ENCODE measurements at places on chromosomes 6 and 20. TPM values are rescaled to one million over a fixed set of nuclear protein-coding genes. Genes with fewer than 3 reads are reported as not detected.

DNA sequence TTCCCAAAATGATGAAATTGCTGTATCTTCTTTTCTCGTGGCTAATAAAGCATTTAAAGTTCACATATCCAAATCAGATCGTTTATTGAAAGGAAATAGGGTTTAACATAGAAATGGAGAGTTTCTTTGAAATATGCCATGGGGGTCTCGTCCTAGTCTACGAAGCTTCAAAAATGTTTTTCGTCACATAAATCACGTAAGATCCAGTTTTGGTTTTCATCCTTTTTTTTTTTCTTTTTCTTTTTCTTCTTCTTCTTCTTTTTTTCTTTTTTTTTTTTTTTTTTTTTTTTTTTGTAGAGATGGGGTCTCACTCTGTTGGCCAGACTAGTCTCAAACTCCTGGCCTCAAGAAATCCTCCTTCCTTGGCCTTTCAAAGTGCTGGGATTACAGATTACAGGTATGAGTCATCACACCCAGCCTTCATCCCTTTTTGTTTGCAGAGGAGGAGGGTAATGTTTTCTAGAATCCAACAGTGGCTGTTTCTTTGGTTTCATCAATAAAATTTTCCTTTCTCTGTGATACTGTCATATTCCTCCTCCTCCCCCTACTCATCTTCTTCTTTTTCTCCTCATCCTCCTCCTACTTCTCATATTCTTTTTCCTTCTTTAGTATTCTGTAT is 94.7 kb upstream of the LOC128125822 start:
- no peaks in the 10 kb centered on the region for H3K27me3 ChIP-seq
- no peak overlapping the region for H3K27ac ChIP-seq
- H3K36me3 ChIP-seq = no peaks in the 10 kb centered on the region
- H3K4me3 ChIP-seq = no peak overlapping the region
- DNase-seq = no peak

GRCh38 chr20:38221119-38221589 is 39.4 kb downstream of the KIAA1755 start:
- H3K36me3 ChIP-seq = no peaks in the 10 kb centered on the region
- peak; percentile 84 for DNase-seq
- H3K4me1 ChIP-seq = no peaks in the 10 kb centered on the region
- no peaks in the 10 kb centered on the region for H3K27me3 ChIP-seq
- no peak overlapping the region for H3K27ac ChIP-seq
- H3K4me3 ChIP-seq = no peak overlapping the region

Gene DEFB112
- not detected for polyA plus RNA-seq

DNA sequence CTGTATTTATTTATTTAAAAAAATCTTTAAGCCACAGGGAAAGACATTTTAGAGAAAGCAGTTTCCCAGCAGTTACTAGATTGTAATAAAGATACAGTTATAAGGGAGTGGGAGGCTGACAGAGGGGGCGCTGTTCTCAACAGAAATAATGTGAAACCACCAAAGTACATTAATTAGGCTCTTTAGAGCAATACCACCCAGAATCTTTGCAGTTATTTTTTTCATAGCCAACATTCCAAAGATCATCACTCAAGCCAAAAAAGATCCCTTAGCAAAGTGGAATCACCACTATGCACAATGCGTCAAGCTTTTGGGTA is 331.3 kb upstream of the DEFB112 start:
- DNase-seq = no peak
- H3K36me3 ChIP-seq = no peaks in the 10 kb centered on the region
- H3K4me3 ChIP-seq = no peak overlapping the region
- H3K4me1 ChIP-seq = no peaks in the 10 kb centered on the region

DNA sequence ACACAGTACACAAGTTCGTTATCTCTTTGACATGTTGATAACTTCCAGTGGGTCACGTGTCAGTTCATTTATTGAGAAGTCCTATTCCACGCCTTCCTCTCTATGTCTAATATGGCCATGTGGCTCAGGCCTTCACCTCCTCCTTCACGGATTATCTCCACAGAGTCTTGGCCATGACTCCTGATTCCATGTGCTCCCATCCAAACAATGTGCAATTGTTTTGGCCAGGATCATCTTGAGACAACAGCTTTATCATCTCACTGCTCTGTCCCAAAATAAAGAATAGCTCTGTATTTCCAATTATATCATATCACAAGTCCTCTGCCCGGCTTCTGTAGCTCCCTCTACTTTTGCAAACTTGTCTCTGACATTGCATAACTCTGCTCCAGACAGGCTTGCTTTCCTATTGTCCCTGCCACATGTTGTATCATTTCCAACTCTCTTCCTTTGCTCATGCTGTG is 11.1 kb upstream of the TXNDC5 start:
- H3K4me1 ChIP-seq = no peaks in the 10 kb centered on the region
- DNase-seq = no peak
- no peaks in the 10 kb centered on the region for H3K36me3 ChIP-seq
- H3K4me3 ChIP-seq = no peak overlapping the region

Gene OR2H2
- polyA plus RNA-seq = not detected

DNA sequence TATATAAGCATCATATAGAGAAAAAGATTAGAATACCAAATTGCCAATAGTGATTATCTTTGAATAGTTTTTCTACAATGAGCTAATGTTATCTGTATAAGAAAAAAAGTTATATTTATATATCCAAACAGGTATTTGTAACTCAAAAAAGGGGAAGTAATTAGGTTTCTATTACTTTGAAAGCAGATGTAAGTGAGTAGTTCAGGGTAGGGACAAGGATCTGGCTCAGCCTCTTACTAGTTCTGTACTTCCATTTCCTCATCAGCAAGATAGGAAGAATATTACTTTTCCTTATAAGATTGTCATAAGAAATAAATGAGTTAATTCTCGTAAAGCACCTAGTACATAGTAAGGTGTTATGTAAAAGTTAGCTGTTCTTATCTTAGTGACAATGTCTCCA is 32.2 kb downstream of the AHI1 start:
- no peaks in the 10 kb centered on the region for H3K36me3 ChIP-seq
- no peak overlapping the region for H3K4me3 ChIP-seq
- no peaks in the 10 kb centered on the region for H3K4me1 ChIP-seq
- DNase-seq = no peak
- H3K27ac ChIP-seq = no peak overlapping the region

Gene TINAG
- polyA plus RNA-seq = not detected

DNA sequence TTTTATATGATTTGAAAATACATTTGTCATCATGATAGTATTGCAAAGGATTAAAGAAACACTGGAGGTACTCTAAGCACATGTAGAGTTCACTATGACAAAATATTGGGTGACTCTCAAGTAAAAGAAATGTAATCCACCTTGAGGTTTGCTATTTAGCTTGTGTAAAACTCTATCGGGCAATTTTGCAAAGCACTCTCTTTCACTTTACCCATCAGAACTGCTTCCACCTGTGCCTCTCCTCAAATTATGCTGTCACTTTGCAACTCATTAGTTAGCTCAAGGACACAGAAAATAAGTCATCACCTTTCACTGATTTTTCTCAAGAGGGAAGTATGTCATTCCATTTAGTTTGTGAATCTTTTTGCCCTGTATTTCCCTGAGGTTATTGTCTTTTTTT is 14.0 kb downstream of the TRDN start:
- H3K27me3 ChIP-seq = no peaks in the 10 kb centered on the region
- no peaks in the 10 kb centered on the region for H3K36me3 ChIP-seq
- no peaks in the 10 kb centered on the region for H3K4me1 ChIP-seq
- DNase-seq = no peak

DNA sequence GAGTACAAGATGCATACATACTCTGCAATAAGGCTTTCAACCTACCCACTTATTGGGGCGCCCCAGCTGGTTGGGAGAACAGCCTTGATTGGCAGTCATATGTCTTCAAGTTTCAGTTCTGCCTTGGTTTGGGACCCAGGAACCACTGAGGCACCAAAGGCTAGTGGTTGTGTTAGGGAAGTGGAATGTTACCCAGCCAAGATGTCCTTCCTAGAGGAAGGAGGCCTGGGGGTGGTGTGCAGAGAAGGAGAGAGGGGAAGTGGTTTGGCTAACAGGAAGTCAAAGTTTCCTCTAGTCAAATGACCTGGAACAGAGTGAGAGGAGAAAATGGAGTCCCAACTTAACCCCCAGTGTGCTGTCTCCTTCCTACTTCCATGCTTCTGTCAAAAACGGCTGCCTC is 59.4 kb downstream of the CD164 start:
- no peaks in the 10 kb centered on the region for H3K36me3 ChIP-seq
- DNase-seq = peak; percentile 26

Gene PTP4A1
- 134 TPM for polyA plus RNA-seq

DNA sequence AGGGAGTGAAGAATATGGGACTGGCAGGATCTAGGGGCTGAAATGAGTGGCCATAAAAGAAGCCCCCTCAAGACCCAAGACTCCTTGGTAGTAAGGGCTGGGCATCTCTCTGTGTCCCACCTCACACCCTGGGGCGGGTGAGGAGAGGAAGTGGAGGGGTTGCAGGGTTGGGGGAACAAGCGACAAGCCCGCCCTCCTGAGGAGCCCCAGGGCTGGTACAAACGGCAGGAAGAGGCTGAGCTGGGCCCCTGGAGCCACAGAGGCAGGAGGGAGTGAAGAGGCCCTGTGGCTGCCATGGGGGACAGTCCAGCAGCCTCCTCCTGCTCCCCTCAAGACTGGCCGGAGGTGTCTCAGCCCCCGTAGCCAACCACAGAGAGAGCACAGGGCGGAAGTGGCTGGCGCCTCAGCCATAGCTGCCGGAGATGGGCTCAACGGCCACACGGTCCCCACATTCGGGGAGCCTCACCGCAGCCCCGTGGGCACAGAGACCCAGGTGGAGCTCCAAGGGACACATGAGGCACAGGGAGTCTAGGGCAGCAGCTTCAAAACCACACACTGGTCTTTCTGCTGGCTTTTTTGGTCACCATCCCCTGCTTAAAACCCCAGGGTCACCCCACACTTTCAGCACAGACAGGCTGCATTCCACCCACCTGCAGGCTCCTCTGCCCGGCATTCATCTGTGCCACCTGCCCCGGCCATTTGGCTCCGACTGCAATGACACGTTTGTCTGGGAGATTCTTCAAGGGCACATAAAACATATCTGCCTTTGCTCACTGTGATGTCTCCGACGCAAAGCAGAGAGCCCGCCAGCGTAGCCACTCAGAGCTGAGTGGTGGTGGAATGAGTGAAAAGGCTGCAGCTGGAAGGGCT is 524 bp downstream of the C20orf203 start:
- H3K36me3 ChIP-seq = no peaks in the 10 kb centered on the region
- H3K4me3 ChIP-seq = no peak overlapping the region
- no peak for DNase-seq
- no peaks in the 10 kb centered on the region for H3K27me3 ChIP-seq

Gene PSORS1C1
- polyA plus RNA-seq = 5.1 TPM

- no peaks in the 10 kb centered on the region for H3K36me3 ChIP-seq
- no peak overlapping the region for H3K4me3 ChIP-seq
- no peaks in the 10 kb centered on the region for H3K4me1 ChIP-seq
- no peak for DNase-seq
- no peak overlapping the region for H3K27ac ChIP-seq
Observed at GRCh38 chr6:112189494-112189893, 64.9 kb downstream of the LAMA4 start.

GRCh38 chr6:125717120-125717731 is 32.2 kb upstream of the HEY2 start:
- no peak for DNase-seq
- H3K27ac ChIP-seq = no peak overlapping the region
- H3K27me3 ChIP-seq = no peaks in the 10 kb centered on the region
- H3K4me1 ChIP-seq = no peaks in the 10 kb centered on the region

- H3K36me3 ChIP-seq = no peaks in the 10 kb centered on the region
- DNase-seq = peak; percentile 4
- H3K4me1 ChIP-seq = no peaks in the 10 kb centered on the region
- no peak overlapping the region for H3K4me3 ChIP-seq
Observed at GRCh38 chr20:10919396-10920140, 245.8 kb upstream of the JAG1 start.

Gene SLC4A11
- 0.97 TPM for polyA plus RNA-seq

Gene LTA
- 0.20 TPM for polyA plus RNA-seq

DNA sequence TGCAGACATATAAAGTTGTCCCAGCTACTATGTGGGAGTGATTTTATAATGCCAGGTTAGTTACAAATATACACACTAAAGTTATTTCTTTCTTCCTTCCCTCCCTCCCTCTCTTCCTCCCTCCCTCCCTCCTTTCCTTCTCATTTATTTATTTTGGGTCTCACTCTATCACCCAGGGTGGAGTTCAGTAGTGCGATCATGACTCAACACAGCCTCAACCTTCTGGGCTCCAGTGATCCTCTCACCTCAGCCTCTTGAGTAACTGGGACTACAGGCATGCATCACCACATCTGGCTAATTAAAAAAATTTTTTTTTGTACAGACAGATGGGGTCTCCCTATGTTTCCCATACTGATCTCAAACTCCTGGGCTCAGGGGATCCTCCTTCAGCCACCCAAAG is 59.2 kb downstream of the PHF20 start:
- H3K27ac ChIP-seq = no peak overlapping the region
- no peaks in the 10 kb centered on the region for H3K27me3 ChIP-seq
- no peak overlapping the region for H3K4me3 ChIP-seq
- DNase-seq = no peak

- no peaks in the 10 kb centered on the region for H3K36me3 ChIP-seq
- no peak for DNase-seq
- no peaks in the 10 kb centered on the region for H3K27me3 ChIP-seq
- H3K4me3 ChIP-seq = no peak overlapping the region
- no peaks in the 10 kb centered on the region for H3K4me1 ChIP-seq
Observed at GRCh38 chr6:53591873-53592272, 47.0 kb upstream of the GCLC start.

GRCh38 chr6:12114055-12114503 is 102.0 kb downstream of the HIVEP1 start:
- no peaks in the 10 kb centered on the region for H3K27me3 ChIP-seq
- no peaks in the 10 kb centered on the region for H3K36me3 ChIP-seq
- no peak for DNase-seq
